ENCODE measurements at places on chromosomes 3 and 15.

DNA sequence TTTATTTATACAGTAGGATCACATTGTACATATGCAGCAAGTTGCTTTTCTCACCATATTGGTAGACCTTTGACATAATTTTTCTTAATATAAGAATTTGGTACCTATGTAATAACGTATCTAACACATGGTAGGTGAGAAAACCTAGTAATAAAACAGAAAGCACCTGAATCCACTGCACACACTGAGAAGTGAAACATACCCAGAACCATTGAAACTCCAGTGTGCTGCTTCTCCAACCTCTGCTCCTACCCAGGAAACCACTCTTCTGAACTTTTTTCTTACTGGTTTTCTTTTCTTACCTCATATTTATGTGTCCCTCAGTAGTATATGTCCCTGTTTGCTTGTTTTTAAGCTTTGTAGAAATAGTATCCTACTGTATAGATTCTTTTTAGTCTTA, 293.0 kb downstream of the UBE2E2 start:
- no peak for DNase-seq

- no peak for DNase-seq
These were observed 11.4 kb downstream of the TICRR start for GRCh38 chr15:89586651-89587050.

- DNase-seq = no peak
These were observed 263.3 kb downstream of the ABHD5 start for GRCh38 chr3:43953814-43954692.

- no peak for DNase-seq
These were observed 10.0 kb upstream of the ST6GAL1 start for GRCh38 chr3:186920301-186920700.

- no peak for DNase-seq
These were observed 161.6 kb downstream of the TCF12 start for GRCh38 chr15:57079931-57080620.
